Naive B cell (primary cell): ENCODE measurements at places on chromosomes 1 and 21. TPM values are rescaled to one million over a fixed set of nuclear protein-coding genes. Genes with fewer than 3 reads are reported as not detected.

DNA sequence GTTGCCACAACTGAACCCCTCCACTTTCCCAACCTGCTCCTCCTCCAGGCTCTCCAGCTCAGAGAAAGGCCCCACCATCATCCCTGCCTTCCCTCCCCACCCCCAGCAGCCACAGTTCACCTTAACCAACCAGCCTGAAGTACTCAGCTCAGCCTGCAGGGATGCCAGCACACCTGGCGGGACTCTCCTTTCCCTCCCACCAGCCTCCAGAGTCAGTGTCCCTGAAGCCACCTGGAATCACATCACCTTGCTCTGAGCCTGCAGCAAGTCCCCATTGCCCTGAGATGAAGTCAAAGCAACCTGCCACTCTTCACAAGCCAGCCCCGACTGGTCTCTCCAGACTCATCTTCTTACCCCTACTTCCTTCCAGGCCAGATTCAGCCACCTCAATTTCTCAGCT lies 26.2 kb upstream of the ZC3H12A start:
- H3K36me3 ChIP-seq = no peaks in the 10 kb centered on the region
- peaks cover 9% of the 10 kb centered on the region for H3K4me1 ChIP-seq
- no peak for DNase-seq
- no peak overlapping the region for H3K4me3 ChIP-seq

GRCh38 chr1:110714374-110714995 lies 39.7 kb upstream of the KCNA3 start:
- no peaks in the 10 kb centered on the region for H3K4me1 ChIP-seq
- no peak for DNase-seq
- H3K36me3 ChIP-seq = no peaks in the 10 kb centered on the region
- H3K4me3 ChIP-seq = no peak overlapping the region

DNA sequence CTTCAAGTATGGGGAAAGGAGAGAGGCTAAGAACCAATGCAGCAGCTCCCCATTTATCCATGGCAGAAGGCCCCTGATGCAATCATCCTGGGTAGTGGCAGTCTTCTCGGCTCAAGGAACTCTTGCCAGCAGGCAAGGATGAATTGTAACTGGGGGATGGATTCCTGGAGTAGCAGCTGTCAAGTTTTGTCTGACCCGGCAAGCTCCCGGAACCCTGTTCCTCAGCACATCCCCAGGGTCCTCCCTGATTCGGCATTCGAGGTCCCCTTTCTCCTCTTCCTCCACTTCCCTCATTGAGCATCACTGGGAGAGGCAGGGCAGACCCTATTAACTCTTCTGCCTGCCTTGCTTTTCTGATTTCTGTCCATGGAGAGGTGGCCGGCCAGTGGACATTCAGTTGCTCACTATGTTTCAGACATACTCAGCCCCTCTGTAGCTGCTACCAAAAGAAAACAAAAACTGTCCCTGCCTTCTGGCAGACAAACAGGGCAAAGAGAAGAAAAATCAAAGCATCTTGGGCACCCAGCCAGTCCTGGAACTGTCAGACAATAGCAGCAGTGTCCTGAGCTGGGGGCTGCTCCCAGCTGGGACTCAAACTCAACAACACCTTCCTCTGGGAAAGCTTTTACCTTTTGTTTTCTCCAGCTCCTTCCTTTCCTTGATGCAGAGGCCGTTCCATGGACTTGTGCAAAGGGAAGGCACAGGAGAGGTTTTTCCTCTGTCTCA lies 5.6 kb upstream of the PTCH2 start:
- peaks cover 4% of the 10 kb centered on the region for H3K36me3 ChIP-seq
- peaks cover 16% of the 10 kb centered on the region for H3K4me1 ChIP-seq
- H3K27ac ChIP-seq = no peak overlapping the region
- DNase-seq = no peak
- H3K4me3 ChIP-seq = no peak overlapping the region

GRCh38 chr1:44076066-44076465 lies 42.6 kb upstream of the KLF17 start:
- no peaks in the 10 kb centered on the region for H3K36me3 ChIP-seq
- DNase-seq = no peak
- peaks cover 25% of the 10 kb centered on the region for H3K4me1 ChIP-seq
- no peaks in the 10 kb centered on the region for H3K27me3 ChIP-seq
- H3K27ac ChIP-seq = no peak overlapping the region
- H3K4me3 ChIP-seq = no peak overlapping the region

Gene HRNR
- polyA plus RNA-seq = not detected

DNA sequence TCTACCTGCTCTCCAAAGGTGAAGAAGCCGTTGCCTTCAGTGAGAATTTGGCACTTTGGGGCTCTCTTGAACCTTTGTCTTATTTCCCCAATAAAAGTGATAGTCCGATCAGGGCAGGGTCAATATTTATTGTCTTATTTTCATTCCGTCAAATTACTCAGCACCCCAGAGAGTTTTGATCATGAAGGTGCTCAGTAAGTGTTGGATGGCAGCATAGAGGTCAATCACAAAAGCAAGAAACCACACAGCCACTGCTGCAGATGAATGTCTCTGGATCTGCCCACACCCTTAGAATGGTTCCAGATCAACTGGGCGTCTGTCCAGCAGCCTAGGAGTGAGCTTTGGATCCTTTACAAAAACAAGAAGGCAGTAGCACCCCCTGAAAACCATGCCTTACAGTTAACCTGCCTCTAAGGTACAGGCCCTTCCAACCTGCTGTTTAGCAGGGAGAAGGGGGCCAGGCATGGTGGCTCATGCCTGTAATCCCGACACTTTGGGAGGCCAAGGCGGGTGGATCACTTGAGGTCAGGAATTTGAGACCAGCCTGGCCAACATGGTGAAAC lies 97.3 kb downstream of the PSMG1 start:
- no peaks in the 10 kb centered on the region for H3K4me1 ChIP-seq
- no peak overlapping the region for H3K4me3 ChIP-seq
- peaks cover 9% of the 10 kb centered on the region for H3K27me3 ChIP-seq
- peak overlapping the region; percentile 22 for H3K27ac ChIP-seq

- H3K27ac ChIP-seq = peak overlapping the region; percentile 28
- H3K4me1 ChIP-seq = no peaks in the 10 kb centered on the region
- H3K36me3 ChIP-seq = no peaks in the 10 kb centered on the region
- DNase-seq = no peak
These were observed 24.7 kb downstream of the NPHP4 start for GRCh38 chr1:5967351-5968160.

DNA sequence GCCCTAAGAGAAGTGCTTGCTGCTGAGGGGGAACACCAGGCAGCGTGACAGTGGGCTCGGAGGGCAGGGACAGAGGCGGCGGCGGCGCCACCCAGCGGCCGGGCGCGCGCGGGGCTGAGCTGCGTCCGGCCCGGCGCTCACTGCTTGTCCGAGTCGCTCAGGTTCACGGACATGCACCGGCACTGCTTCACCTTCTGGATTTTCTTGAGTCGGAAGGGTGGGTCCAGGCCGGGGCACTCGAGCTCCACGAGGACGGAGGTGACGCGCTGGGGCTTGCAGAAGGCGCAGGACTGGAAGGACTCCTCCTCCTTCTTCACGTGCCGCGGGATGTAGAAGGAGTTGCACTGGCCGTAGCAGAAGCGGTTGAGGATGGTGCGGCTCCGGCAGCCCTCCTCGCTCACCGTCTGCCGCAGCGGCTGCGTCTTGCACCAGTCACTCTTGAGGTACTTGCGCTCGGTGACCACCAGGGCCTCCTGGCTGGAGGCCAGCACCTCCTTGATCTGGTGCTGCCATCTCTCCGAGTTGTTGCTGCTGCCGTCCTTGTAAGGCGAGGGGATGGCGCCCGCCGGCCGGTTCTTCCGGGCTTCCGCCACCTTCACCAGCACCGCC lies 119.0 kb downstream of the GREM2 start:
- H3K27ac ChIP-seq = no peak overlapping the region
- no peaks in the 10 kb centered on the region for H3K4me1 ChIP-seq
- no peak for DNase-seq
- H3K36me3 ChIP-seq = no peaks in the 10 kb centered on the region

GRCh38 chr21:14403681-14404318 lies 20.9 kb upstream of the HSPA13 start:
- H3K4me1 ChIP-seq = peaks cover 1% of the 10 kb centered on the region
- no peak overlapping the region for H3K27ac ChIP-seq
- DNase-seq = peak; percentile 25
- H3K27me3 ChIP-seq = no peaks in the 10 kb centered on the region
- H3K4me3 ChIP-seq = no peak overlapping the region
- H3K36me3 ChIP-seq = no peaks in the 10 kb centered on the region

DNA sequence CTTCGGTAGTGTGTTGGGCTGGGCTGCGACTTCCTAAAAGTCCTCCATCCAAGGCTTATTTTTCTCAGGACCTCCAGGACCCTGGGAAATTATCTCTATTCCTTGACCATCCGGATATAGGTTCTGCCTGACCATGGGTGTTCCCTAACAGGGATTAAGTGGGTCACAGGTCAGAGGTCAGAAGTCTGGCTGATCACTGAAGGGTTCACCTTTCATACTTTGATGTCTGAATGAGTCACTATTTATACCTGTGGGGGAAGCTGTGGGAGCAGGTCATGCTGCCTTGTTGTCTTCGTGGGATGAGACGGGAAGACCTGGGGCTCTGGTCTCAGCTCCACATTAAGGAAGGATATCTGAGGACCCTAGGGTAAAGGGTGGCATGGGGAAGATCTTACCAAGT lies 65.0 kb upstream of the ETV3 start:
- no peak overlapping the region for H3K27ac ChIP-seq
- no peaks in the 10 kb centered on the region for H3K4me1 ChIP-seq
- H3K4me3 ChIP-seq = no peak overlapping the region
- peaks cover 22% of the 10 kb centered on the region for H3K27me3 ChIP-seq
- DNase-seq = no peak
- H3K36me3 ChIP-seq = no peaks in the 10 kb centered on the region

- no peaks in the 10 kb centered on the region for H3K4me1 ChIP-seq
- no peak for DNase-seq
- H3K27ac ChIP-seq = no peak overlapping the region
- H3K4me3 ChIP-seq = no peak overlapping the region
These were observed 413.5 kb downstream of the DUSP10 start for GRCh38 chr1:221328371-221328770.

Gene ERICH3
- not detected for polyA plus RNA-seq

GRCh38 chr21:18970941-18971340 lies 567.4 kb upstream of the TMPRSS15 start:
- no peaks in the 10 kb centered on the region for H3K27me3 ChIP-seq
- H3K36me3 ChIP-seq = no peaks in the 10 kb centered on the region
- H3K27ac ChIP-seq = no peak overlapping the region
- DNase-seq = no peak
- H3K4me1 ChIP-seq = no peaks in the 10 kb centered on the region

DNA sequence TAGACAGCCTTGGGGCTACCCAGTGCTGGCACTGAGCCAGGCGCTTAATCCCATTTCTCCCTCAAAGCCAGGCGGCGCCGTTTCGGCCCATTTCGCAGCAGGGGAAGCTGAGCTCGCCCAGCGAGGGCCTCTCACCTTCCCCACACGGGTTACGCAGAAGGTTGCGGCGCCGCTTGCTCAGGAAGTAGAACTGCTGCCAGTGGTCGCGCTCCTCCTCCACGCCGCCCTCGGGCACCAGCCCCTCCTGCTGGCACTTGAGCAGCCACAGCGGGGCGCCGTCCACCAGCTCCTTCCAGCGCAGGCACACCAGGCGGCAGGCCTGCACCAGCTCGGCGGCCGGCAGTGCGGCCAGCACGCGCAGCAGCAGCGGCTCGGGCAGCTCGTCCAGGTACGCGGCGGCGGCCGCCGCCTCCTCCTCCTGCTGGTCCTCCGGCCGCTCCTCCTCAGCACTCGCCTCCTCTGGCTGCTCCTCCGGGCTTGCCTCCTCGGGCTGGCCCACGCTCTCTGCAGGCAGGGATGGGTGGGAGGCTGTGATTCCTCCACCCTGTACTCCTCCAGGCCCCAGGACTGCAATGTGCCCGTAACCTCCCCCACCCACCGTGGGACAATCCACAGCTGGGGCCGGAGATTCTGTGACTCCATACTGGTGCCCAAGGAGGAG lies 3.8 kb downstream of the FBXO2 start:
- peak overlapping the region; percentile 76 for H3K4me3 ChIP-seq
- DNase-seq = peak; percentile 70
- H3K4me1 ChIP-seq = peaks cover 27% of the 10 kb centered on the region
- H3K36me3 ChIP-seq = no peaks in the 10 kb centered on the region
- no peak overlapping the region for H3K27ac ChIP-seq
- no peaks in the 10 kb centered on the region for H3K27me3 ChIP-seq

- DNase-seq = no peak
- H3K27me3 ChIP-seq = no peaks in the 10 kb centered on the region
- H3K4me1 ChIP-seq = peaks cover 4% of the 10 kb centered on the region
- H3K36me3 ChIP-seq = peaks cover 3% of the 10 kb centered on the region
- H3K4me3 ChIP-seq = no peak overlapping the region
- no peak overlapping the region for H3K27ac ChIP-seq
These were observed 35.1 kb downstream of the MSTO1 start for GRCh38 chr1:155645034-155645598.

DNA sequence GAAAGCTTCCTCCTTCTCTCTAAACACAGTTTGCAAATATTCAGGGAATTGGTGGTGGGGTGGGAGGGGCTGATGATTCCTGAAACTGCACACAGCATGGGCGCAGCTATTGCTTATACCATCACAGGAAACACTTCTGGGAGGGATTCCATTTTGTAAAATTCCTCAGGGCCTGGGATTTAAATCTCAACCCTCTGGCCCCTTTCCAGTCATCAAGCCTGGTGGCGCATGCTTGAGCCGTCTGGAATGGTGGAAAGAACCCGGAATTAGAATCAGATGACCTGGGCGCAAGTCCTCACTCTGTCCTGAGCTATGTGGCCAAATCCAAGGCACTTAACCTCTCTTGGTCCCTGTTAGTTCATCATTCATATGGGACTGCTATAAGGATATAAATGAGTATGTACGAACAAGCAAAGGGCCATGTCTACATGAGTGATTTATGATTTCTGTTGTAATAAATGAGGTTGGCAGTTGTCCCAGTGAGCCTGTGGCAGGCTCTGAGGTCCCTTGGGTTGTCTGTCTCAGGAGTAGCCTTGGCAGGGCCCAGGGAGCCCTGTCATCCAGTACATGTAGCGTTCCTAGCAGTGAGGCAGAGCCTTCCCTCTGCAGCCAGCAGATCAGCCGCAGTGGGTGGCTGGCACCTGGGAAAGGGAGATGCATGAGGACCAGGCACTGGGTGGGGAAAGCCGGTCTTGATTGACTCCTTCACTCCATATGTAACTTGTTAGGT lies 72.0 kb downstream of the MAN1C1 start:
- H3K4me1 ChIP-seq = no peaks in the 10 kb centered on the region
- no peak overlapping the region for H3K4me3 ChIP-seq
- peaks cover 10% of the 10 kb centered on the region for H3K27me3 ChIP-seq

Gene VCAM1
- not detected for polyA plus RNA-seq

- no peak overlapping the region for H3K4me3 ChIP-seq
- no peak for DNase-seq
- H3K4me1 ChIP-seq = no peaks in the 10 kb centered on the region
- H3K27me3 ChIP-seq = peaks cover 21% of the 10 kb centered on the region
- no peaks in the 10 kb centered on the region for H3K36me3 ChIP-seq
- no peak overlapping the region for H3K27ac ChIP-seq
These were observed 11.1 kb upstream of the TGFBR3 start for GRCh38 chr1:91897016-91897415.

- H3K27ac ChIP-seq = no peak overlapping the region
- H3K4me1 ChIP-seq = no peaks in the 10 kb centered on the region
- H3K4me3 ChIP-seq = no peak overlapping the region
- DNase-seq = no peak
These were observed 189.7 kb downstream of the KCNH1 start for GRCh38 chr1:210944252-210944651.

GRCh38 chr1:248013229-248013710 lies at the start of gene OR2L5:
TSS of gene OR2L5 (plus strand) at chr1:248013660. CDS start at chr1:248021948, 8,288 bp downstream.
- H3K27me3 ChIP-seq = no peaks in the 10 kb centered on the region
- no peak for DNase-seq
- H3K36me3 ChIP-seq = peaks cover 28% of the 10 kb centered on the region
- H3K27ac ChIP-seq = no peak within 1 kb of the TSS
- no peak within 1 kb of the TSS for H3K4me3 ChIP-seq

GRCh38 chr1:10864776-10865175 lies 68.3 kb upstream of the CASZ1 start:
- DNase-seq = no peak
- peaks cover 18% of the 10 kb centered on the region for H3K4me1 ChIP-seq
- H3K27ac ChIP-seq = no peak overlapping the region
- no peak overlapping the region for H3K4me3 ChIP-seq
- peaks cover 84% of the 10 kb centered on the region for H3K27me3 ChIP-seq
